CD4-positive, CD25-positive, alpha-beta regulatory T cell (primary cell): ENCODE measurements at places on chromosomes 4 and X.

DNA sequence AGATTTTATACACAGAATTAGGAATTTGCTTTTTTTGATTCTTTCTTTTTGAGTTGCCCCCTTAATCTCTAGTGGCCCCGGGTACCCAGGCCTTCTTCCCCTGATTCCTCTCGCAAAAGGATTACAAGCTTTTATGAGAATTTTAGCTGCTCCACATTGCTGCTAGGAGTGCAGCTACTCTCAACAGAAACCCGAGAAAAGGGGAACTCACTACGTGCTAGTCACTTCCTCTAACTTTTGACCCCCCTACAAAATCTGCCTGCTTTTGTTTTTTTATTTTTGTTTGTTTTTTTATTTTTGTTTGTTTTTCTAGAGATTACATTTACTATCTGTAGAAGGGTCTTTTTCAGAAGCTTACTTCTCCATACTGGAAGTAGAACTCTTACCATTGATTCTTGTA lies 64.1 kb downstream of the ZNF81 start:
- no peak for DNase-seq

DNA sequence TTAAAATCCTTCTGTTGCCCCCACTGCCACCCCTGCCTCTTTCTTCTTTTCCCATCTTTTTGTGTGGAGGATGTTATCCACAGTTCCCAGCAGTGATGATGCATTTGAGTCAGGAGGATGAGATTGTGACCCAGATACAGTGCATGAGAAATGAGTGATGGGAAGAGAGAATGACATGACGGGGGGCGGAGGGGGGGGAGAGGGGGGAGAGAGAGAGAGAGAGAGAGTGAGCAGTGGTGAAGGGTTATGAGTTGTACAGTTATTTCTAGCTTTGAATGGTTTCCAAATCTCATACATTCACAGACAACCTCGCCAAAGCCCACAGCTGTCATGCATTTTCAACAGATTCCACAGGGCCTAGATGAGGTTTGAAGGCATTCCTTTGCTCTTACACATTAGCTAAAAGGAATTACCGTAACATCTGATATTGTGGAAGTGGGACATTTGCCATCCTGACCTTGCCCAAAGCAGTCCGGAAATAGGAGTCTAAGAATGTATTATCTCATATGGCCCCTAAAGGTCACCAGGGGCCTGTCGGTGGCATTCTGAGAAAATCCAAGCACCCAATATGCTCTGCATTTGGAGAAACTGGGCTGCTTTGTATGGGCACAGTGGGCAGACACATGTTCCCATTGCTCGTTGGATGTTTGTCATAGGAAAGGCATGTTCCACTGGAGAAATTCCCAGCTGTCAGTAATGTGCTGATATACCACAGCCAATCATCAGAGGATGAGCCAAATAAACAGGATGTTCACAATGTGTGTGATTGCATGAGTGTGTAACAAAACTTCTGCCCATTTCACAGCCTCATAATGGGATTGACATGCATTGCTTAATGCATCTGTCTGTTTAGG lies 435.8 kb downstream of the SPRY1 start:
- DNase-seq = no peak

DNA sequence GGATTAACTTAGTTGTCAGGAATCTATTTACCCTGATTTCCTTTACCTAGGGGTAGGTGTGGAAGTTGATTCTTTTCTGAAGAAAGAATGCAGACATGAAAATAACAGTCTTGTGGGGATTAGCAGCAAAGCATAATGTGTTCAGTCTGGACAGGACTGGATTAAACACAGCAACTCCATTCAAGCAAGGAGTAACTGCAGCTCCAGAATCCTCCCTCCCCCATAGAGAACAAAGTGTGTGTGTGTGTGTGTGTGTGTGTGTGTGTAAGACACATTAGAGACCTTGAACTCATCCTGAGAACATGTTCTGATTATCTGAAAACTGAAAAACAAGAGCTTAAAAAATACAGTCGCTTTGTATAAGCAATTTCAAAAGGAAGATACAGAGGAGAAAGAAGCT lies 9.3 kb downstream of the C4orf54 start:
- no peak for DNase-seq

DNA sequence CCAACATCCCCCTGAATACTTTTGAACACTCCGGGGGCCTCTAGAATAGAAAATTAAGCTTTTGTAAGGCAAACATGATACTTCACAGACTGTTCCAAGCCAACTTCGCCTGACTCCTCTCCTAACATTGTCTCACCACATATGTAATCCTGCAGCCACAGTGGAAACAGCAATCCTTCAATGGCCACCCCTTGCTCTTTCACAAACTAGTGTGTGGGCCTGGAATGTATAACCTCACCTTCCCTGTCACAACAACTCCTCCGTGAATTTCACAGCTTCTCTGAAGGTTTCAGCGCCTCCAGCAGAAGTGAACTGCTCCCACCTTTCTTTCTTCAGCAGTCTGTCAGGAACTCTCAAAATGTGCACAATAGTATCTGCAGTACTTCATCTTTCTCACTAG lies 185.1 kb downstream of the ADGRL3 start:
- DNase-seq = no peak

DNA sequence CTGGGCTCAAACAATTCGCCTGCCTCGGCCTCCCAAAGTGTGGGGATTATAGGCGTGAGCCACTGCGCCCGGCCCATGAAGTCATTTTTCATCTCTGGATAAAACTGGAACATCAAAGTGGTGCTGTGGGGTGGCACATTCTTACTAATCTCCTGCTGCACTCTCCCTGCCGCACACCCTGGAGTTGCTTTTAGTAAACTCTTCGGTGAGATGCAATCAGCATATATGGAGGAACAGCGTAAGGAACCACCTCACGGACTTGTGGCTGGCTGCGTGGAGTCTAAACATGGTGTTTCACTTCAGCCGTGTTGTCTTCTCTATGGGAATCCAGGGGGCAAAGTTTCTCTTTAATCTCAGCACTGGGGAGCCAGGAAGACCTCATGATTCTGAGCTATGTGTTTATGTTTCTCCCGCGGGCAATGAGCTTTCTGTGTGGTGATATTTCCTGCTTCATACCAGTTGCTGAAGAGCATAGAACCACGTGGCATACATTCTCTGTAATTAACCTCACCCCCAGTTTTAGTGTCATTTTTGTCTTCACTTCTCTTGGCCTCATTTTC lies 2.1 kb upstream of the RHOH start:
- DNase-seq = peak; percentile 88

DNA sequence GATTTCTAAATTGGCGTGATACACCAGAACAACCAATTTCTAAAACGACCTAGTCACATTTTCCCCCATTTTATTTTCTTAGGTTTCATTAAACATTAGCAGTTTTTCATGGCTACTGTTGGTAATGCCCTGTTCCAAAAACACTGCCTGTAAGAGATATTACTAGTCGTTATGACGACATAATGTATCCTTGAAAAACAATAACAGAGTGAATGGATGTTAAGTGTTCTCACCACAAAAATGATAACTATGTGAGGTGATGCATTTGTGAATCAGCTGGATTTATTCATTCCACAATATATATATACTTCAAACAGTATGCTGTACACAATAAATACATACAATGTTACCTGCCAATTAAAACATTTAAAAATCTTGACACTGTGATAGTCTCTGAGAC lies 1147.6 kb upstream of the PCDH10 start:
- DNase-seq = no peak

DNA sequence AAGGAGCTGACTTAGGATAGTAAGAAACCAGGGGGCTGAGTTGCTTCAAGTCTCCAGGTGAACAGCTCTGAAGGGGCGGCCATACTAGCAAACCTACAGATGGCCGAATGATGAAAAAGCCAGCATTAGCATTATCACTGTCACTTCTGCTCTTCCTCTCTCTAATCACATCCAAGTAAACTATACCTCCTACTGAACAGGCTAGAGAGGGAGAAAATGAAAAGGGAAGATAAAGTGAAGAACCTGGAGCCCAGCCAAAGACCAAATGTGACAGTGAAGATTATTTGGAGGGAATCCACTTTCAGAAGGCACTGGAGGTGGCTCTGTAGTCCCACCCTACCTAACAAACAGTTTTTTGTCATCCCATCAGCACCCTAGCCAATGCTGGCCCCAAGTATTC lies 50.4 kb upstream of the PRPS1 start:
- DNase-seq = no peak

GRCh38 chrX:81377329-81377728 lies 175.4 kb downstream of the SH3BGRL start:
- peak; percentile 24 for DNase-seq

GRCh38 chr4:76725039-76725438 lies 172.9 kb downstream of the SOWAHB start:
- DNase-seq = no peak

- no peak for DNase-seq
Observed at GRCh38 chrX:15749642-15750610, 11.9 kb downstream of the CA5B start.

DNA sequence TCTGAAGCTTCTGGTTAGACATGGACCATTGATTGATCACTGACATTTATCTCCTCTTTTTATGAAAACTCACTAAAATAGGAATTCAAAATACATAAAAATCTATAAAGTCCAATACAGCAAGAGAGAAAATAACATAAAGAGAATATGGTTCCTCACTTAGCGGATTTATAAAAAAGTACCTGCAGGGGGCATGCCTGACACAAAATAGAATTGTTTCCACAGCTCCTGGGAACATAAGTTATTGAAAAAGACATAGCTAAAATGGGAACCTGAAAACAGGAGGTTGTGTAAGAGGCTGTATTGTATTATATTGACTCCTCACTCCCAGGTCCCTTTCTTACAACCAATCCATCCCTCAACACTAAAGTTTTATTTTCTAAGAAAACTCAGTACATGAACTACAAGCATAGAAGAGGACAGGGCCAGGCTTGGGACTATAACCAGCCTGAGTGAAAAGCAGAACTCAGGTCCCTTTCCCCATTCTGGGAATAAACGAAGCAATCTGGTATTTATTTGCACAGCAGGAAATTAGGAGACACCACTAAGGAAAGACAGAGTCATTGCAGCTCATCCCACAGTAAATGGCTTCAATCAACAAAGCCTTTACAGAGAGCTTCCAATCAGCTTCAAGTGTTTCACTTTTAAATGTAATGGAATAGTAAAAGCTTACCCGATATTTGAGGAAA lies 121.1 kb upstream of the NDST4 start:
- no peak for DNase-seq

DNA sequence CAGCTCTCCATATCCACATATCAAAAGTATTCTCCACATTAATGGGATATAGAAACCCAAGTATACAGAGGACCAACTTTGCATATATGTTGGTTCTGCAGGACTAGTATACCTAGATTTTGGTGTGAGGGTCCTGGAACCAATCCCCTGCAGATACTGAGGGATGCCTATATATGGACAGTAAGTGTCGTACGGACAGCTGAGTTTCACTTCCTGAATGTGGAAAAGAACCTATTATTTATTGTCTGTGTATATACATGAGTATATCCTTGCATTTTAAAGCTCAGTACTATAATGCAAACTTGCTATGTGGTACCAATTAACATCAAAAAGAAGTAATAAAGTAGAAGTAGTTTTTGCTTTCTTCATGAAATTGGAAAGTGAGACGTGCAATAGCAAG lies 101.9 kb downstream of the FBXW7 start:
- DNase-seq = no peak

DNA sequence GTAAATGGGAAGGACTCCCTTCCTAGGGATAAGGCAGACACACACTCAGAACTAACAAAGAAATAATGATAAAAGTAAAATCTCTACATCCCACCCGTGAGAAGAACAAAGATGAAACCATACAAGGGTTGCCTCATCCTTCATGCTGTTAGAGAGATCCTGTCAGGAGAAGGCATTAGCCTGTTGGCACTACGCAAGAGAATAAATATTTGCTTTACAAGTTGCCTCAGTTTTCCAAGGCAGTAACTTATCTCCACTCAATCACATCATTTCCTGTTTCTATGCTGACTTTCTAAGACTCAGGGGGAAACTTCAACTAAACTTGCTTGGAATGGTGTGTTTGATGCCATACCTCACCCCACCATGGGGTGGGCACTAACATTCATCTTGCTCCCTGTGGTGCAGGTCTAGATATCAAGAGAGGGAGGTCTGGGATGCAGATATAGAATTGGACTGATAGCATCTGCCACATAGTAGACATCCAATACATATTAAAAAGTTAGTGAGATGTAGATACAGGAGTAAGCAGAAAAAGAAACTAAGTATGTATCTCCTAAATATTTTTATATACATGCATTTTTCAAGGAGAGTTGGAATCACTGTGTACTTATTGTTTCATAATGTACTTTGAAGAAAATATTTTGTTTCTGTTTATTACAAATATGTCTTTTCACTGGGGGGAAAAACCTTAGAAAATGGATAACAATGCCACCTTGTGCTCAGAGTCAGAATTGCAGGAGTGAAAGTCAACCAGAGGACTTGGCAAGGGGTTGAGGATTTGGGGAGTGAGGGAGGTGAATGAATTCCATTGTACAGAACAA lies 57.2 kb upstream of the BEX4 start:
- no peak for DNase-seq

DNA sequence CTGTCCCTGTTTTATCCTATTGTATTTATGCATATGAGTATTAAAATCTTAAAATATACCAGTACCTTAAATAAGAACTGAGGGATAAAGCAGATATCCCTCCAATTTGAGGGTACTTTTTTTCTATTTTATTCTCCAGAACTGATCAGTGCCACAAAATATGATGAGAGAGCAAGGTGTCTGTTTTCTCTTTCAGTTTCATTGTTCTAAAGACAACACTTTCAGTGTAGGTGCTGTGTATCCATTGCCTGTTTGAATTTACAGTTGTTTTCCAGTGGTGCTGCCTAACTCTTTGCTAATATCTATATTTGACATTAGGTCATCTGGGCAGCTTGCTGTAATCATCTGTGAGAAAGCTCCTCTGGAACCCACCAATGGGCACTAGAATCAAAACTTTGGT lies 394.7 kb downstream of the IL1RAPL1 start:
- DNase-seq = no peak

DNA sequence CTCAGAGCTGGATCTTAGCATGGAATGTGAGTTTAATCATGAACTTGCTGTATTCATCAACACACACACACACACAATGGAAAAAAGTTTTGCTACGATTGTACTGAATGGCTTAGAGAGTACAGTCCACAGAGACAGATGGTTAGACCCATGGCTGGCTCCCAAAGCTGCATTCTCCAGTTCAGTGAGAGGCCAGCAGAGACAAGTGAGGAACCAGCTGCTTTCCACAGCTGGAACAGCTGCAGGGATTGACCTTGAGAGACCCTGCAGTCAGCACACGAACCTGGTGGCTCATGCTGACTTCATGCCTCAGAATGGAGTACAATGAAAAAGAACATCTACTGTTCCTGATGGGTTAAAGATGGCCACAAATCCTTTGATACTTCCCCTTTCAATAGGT lies 94.5 kb downstream of the DHX15 start:
- no peak for DNase-seq
